Substantia nigra (tissue), 51 donors: ENCODE measurements at places on chromosomes 5 and 9.

DNA sequence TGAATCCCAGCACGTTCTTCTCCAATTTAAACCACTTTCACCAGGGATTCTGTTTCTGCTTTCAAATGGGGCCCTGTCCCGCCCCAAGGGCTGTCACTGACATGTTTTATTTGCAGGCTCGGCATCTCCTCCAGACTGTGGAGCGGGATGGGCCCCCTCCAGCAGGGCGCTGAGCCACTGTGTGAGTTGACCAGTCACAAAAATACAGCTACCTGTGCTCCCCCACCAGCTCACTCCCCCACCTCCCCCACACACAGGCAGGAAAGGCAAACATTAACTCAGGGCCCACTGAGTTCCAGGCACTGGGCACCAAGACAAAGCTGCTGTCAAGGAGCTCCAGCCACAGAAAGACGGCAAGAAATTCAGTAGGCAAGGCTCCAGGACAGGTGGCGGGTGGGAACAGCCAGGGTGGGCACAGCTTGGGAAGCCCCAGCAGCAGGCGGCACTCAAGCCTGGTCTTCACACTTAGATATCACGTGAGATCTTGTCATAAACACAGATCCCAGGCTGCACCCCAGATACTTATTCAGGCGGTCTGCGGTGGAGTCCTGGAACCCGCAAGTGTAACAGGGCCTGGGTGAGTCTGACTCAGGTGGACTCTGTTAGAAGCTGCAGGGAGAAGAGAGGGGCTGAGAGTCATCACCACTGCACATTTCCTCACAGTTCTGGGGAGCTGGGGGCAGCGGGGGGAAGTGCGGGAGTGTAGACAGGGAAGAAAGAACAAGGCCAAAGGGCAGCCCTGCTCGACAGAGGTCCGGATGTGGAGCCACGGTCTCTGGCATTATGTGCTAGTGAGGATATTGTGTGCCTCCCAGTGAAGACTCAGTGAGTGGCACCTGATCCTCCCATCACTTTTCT, 44.7 kb downstream of the OR2V1 start:
- no peak for DNase-seq

GRCh38 chr5:179791881-179792611, 1.7 kb upstream of the LTC4S start:
- DNase-seq, result no peak

- no peak for DNase-seq
Observed at GRCh38 chr9:110099236-110100095, 108.5 kb downstream of the C9orf152 start.

DNA sequence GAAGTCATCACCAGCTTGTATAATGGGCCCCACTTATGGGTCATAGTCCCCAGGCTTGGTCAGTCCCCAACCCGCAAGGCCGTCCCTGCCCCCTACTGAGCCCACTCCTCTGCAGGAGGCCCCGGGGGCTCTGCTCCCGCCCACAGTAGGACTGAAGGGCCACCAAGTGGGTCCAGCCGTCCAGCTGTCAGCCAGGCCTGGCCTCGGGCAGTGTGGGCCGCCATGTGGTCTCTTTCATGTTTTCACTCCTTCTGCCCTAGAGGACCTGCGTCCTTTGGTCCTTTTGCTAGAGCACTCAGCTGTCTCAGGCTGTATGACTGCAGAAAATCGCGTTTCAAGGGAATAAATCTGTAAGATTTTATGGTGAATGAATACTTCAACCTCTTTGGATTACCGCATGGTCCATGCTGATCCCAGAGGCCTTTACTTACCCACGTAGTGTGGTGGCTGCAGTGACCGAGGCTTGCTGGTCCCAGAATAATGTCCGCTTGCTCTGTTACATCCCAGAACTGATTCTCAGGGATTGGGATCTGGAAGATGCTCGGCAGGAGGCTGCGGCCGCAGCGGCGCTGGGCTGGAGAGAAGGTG, 105.7 kb upstream of the FAM120A start:
- DNase-seq, result no peak

DNA sequence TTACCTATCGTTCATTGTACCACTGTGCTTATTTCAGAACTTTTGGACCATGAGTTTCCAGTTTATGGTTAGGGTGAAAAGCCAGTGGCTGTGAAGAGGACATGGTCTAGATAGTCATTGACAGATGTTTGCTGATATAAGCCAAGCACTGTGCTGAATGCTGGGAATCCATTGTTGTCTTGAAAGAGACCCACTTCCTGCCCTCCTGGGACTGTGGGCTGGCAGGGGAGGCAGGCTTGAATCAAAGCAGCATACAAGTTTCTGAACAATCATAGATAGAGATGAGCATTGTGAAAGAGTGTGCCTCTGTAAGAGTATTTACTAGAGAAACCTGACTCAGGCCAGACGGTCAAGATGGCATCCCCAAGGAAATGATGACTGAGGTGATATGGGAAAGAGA, 73.4 kb downstream of the NMUR2 start:
- no peak for DNase-seq

GRCh38 chr5:77867914-77868313, 91.8 kb upstream of the TBCA start:
- DNase-seq, result no peak

- DNase-seq, result no peak
Observed at GRCh38 chr5:126648471-126648870, 47.7 kb downstream of the PHAX start.

DNA sequence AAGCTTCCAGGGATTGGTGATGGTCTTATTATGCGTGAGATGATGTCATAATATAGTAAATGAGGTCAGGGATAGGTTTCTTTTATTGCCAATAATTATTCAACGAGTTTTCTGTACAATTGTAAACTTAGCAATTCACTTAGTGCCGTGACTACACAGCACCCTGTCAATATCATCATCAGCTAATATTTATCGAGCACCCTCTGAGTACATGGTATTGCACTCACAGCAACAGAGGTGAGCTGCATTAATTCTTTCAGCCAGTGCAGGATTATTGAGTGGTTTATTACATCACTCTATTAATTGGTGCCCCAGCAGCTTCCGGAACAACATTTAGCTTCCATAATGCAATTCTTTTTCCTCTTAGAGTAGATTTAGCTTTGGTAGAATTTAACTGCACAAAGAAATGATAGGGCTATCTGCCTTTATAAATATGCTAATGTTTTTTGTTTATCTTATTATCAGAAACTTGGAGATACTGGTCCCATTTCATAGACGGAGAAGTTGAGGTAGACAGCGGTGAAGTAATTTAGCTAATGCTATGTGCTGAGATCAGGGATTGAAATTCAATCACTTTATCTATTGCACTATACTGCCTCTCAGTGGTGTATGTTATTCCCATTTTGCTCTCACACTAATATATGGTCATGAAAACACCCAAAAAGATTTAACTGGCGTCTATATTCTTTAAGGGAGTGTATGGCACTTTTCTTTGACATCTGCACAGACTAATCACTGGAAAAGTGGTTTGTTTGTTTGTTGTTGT, 726.1 kb upstream of the WWC1 start:
- DNase-seq, result no peak

- DNase-seq, result no peak
Observed at GRCh38 chr9:121824651-121825030, 173.2 kb downstream of the DAB2IP start.

DNA sequence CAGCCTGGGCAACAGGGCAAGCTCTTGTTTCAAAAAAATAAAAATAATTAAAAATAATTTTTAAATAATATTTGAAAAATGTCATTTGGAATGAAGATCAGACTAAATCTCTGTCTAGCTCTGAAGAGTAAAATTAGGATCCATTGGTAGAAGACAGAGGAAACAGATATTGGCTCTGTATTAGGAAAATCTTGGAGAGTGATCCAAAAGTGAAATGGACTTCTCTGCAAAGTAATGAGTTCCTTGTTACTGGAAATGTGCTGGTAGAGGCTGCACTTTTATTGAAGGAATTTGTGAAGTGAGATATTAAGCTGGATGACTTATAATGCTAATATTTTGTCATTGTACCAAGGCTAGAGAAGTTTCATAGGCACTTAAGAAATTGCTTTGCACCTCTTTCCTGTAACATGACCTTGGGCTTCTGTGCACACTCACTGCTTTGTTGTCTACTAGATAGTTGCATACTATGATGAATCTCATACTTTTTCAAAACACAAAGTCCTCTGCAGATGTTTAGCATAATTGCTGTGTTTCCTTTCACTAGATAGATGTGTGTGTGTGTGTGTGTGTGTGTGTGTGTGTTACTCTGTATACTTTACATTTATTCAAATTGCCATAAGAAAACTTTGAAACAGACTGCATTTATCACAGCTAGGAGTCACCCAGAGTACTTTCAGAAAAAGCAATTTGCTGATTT, 13.1 kb downstream of the THBS4 start:
- no peak for DNase-seq

- DNase-seq, result no peak
Observed at GRCh38 chr9:109498195-109499092, at the start of gene PTPN3. TSS of gene PTPN3 (minus strand) at chr9:109498307. CDS start at chr9:109463434, 34,873 bp downstream.

GRCh38 chr9:88537761-88538091, 2.7 kb downstream of the NXNL2 start:
- peak; percentile 25 for DNase-seq

DNA sequence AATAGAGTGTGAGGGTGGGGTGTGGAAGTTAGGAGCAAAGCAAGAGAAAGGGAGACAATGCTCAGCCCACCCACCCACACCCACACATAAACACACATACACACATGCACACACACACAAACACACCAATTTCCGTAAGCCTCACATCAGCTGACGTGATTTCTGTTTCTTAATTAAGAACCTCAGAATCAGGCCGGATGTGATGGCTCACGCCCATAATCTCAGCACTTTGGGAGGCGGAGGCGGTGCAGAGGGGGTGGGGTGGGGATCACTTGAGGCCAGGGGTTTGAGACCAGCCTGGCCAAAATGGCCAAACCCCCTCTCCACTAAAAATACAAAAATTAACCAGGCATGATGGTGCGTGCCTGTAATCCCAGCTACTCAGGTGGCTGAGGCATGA, 26.4 kb upstream of the PIK3R1 start:
- no peak for DNase-seq

- no peak for DNase-seq
Observed at GRCh38 chr5:131364507-131365050, 100.7 kb downstream of the CDC42SE2 start.

DNA sequence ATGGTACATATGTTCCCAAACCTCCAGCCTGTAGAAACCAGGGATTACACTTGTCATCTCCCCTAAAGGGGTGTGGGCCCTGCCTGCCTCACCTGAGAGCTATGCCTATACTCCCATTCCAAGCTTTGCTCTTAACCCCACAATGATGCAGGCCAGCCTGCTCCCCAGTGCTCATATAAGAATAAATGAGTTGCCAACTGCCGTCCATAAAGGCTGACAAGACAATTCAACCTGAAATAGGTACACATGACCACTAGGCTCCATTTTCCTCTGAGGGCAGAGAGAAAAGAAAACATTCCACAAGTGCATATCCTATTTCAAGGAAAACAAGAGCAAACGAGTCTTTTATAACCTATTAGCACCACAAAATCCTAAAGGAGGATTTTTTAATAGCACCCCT, 28.4 kb downstream of the SKP1 start:
- DNase-seq, result no peak
